ENCODE measurements at places on chromosomes 3 and 15.

- DNase-seq: no peak
These were observed 231.4 kb downstream of the ROBO2 start for GRCh38 chr3:77271306-77271705.

DNA sequence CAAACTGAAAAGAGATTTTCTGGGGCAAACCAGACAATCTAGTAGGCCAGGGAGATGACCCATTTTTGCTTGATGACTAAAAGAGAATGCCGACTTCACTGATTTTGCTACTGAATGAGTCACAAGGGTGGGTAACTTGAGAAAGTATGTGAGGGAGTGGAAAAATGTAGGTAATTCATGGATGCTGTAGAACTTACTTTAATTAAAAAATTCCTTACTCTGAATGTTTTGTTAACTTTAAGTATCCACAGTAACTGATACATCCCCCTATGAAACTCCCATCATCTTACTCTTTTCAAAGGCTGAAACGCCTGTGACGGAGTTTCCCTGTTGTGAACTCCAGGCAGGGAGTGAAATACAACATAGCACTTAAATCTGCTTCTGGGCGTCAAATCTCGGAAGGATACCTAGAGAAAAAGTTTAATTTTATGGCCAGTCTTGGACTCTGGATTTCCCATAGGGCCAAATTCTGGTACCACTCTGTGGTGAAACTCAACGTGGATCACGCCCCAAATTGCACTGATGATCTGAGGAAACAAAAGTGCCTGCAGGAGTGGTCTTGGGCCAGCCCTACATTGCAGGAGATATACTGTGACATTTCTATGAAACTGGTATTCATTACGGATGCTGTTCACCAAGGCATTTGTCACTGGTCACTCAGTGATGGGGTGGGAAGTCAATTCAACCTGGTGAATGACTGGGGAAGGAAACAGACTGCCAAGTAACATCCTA is 24.0 kb downstream of the GOLIM4 start:
- DNase-seq: no peak

DNA sequence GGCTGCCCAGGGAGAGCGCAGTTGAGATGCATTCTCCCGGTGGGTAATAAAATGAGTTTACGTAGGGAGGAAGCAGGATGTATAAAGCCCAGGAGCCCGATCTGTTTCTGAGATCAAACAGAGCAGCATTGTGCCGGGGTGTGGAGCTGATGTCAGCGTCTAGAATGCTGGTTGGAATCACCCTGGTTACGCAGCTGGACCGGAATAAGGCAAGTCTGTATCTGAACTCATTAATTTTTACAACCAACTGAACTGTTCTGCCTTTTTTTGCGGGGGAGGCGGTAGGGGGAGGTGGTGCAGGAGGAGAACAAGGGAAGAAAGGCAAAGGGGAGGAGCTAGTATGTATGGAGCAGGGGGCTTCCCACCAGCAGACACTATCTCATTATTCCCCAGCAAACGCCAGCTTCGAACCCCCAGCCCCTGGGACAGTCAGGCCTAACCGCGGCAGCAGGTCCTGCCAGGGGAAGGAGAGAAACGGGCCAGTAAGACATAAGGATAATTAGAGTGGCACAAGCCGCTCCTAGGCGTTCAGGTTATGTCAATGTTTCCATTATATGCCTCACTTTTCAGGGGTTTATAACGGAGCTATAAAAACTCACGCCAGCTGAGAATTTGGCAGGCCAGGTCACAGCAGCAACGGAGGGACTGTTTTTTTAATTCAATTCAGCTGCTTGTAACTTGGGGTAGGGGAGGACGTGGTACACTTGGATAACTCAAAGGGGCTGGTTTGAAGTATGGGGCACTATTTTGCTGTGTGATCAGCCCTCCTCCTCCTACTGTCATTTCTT is 175.3 kb upstream of the HES1 start:
- DNase-seq: no peak

- DNase-seq: no peak
These were observed 25.3 kb upstream of the VPS33B start for GRCh38 chr15:91047545-91048199.

DNA sequence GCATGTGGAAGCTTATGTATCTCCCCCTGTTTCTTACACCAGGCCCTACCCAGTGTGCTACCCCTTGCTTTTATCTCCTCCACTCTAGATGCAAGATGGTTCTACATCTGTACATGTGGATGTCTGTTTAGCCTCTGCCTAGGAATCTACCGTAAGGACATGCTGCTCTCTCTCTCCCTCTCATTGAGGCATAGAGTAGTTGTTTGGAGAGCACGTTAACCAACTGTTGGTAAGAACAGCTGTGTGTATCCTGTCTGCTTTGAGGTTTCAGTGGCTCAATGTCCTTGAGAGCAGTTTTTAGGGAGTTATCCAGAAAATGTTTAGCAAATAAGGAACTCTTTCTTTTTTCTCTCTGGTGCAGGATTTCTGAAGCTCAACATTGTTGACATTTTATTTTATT is 152.8 kb downstream of the DNAJB8 start:
- DNase-seq: no peak

- no peak for DNase-seq
These were observed 31.5 kb downstream of the KLHL18 start for GRCh38 chr3:47314056-47314764.

DNA sequence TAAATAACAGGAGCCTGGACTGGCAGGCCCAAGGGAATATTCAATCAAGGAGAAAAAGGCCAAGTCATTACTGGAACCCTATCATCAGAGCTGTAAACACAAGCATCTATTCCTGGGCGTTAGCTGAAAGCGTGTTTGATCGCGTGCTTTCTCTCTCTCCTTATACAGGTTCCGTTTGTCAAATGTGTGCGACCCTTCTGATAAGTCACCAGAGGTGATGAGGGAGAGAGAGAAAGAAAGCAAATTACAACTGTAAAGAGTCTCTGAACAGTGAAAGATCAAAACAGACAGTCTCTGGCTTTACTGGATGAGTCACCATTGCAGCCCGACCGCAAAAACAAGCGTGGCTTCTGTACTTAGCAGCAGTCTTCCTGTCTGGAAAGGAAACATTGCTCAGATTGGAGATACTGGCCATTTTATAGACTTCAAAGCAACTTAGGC is 39.5 kb upstream of the TPRG1 start:
- DNase-seq: no peak

GRCh38 chr15:59439576-59439975 is 1.6 kb downstream of the FAM81A start:
- no peak for DNase-seq

GRCh38 chr3:38250198-38250597 is 15.4 kb upstream of the SLC22A13 start:
- DNase-seq: no peak

- no peak for DNase-seq
These were observed 31.1 kb upstream of the NUDT16 start for GRCh38 chr3:131350506-131350905.

DNA sequence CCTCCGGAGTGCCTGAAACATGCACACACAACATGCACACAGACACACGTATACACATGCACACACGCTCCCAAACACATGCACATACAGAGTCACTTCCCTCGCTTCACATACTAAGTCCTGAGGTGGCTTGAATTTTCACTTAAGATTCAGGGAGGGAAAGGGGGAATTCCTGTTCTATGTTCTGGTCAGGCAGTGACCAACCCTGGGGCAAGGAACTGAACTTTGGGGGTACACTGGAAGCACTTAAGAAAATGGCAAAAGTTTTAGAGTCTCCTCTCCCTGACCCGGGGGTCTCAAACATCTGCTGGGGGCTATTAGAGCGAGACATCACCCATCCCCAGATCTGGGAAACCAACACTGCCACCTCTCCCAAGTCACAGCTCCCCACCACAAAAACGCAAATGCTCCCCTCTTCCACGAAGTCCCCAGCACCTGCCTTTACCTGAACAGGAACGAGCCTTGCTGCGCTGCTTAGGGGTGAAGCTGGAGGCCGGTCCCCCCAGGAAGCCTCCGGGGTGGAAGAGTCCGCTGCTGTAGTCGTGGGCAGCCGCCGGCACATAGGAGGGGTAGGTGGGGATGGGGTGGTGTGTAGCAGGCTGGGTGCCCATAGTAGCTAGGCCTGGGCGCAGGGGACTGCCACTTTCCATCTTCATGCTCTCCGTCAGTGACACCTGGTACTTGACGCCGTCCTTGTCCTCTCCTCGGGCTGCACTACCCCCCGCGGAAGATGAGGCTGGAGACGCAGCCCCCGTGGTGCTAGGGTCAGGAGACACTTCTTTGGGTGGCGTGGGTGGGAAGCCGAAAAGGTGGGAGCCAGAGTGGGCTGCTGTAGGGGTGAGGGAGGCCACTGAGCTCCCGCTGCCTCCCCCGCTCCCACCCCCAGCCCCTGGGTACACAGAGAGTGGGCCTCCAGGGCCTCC is 7.5 kb downstream of the GATA2 start:
- DNase-seq: no peak

DNA sequence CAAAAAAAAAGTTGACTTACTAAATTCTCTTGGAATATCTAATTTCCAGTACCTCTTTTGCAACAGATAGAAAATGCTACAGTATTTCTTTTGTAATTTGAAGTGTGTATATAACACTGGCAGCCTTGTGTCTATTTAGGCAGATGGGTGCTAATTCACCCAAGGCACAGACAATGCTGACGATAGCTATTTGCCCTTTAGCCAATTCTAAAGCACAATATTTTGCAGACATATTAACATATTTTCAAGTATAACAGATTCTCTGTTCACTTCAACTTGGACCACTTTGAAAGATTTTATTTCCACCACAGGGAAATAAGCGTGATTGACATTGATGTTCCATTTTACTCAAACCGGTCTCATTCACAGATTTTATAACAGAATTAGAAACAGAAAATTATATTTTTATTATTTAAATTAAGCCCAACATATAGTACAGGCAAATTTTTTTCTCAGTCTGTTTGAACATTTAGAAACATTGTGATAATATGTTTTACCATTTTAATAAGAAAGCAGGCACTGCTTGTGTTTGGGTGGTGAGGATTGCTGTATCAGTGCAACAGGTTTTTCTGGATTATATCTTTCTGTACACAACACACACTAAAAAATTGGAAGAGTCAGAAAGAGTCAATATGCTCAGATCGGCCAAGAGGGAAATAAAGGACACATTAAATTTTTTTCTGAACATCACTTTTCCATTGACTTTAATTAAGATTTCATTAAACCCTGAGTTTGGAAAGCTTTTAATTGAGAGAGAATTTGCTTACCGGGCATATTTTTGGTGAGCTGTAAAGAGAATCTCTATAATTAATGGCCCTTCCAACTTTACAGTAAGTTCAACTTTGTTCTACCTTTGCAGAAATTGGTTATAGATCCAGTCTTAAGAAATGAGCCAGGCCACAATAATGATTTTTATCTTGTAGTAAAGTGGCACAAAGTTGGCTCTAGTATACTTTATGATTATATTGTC is 327.3 kb upstream of the NR2F2 start:
- DNase-seq: no peak

DNA sequence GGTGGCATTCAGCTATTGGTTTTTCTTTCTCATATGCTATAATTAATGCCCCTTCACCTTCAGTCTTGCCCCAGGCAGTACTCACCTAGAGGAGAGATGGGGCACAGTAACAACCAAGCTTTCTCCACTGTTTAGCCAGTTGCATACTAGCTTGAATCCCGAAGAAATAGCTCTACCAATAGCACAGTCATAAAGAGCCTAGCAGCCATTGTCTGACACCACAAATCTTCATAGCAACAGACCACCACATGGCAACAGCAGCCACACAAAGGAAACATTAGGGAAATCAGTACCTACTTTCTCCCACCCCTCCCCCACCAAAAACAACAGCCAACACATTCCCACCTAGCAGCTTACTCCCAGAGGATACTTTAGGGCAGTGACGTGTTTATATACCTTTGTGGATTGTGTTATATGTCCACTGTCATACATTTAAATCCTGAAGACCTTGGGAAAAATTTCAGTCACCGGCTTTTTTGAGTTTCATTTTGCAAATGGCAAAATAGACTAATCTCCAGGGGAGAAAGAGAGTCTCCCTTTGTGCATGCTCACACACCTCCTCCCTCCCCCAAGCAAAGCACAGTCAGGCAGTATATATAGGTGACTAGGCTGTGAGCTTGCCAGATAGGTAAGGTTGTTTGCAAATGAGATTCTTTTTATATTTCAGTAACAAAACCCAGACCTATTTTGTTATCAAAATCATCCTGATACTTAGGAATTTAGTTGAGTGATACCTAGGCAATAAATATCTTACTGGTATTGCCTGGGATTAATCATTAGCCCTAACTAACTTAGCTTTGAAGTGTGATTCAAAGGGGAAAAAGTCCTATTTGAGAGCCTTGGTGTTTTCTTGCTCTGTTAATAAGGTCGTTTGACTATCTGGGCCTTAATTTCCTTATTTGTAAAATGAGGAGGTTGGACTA is 140.6 kb downstream of the RBPMS2 start:
- peak; percentile 94 for DNase-seq

DNA sequence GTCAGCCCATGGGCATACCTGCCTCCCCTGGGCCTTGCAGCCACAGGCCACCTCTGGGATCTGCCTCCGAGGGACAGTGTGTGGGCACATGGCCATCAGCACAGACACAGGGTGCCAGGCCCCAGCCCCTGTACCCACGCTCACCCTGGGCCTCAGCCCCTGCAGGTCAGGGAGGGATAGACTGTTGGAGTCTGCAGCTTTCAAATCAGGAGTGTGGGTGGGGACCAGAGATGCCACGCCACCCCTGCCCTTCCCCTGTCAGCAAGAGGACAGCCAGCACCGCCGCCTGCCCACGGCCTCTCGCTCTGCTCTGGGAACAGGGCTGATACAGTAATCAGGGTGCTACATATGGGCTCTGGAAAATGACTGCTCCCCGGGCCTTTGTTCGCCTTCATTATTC is 72.7 kb downstream of the DNAJB8 start:
- no peak for DNase-seq

- peak; percentile 55 for DNase-seq
These were observed 144.1 kb upstream of the ALCAM start for GRCh38 chr3:105222568-105223093.

DNA sequence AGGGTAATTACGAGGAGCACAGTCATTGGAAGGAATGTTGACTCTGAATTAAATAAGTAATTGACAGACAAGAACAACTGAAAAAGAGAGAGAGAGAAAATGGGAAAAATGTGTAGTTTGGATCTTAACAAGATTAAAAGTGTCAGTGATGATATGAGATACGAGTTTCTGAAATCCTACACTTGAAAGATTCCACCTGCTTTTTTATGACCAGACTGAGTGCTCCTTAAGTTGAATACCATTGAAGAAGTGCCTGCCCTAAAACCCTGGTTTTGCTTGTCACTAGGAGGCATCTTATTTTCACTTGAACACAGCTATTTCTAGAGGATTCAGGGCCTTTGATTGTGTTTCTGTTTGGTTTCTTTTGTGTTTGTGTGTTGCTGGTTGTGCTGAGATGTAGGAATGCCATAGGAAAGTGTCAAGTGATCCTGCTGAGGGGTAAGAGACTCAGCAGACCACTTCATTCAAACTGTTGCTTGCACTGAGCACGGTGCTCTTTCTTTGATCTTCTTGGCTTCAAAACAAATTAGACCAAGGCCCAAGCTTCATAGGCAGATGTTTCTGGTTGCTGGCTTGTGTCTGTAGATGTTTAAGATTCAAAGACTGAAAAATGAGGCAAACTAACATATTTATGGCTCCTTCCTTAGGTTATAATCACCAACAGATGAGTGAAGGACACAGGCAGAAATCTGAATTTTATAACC is 17.2 kb upstream of the ABHD10 start:
- DNase-seq: no peak

- no peak for DNase-seq
These were observed 73.9 kb upstream of the ADPGK start for GRCh38 chr15:72857331-72858063.
